ENCODE measurements at places on chromosomes 3 and 15.

- peak; percentile 97 for DNase-seq
Measured at GRCh38 chr15:99454941-99455788, 110.6 kb upstream of the MEF2A start.

DNA sequence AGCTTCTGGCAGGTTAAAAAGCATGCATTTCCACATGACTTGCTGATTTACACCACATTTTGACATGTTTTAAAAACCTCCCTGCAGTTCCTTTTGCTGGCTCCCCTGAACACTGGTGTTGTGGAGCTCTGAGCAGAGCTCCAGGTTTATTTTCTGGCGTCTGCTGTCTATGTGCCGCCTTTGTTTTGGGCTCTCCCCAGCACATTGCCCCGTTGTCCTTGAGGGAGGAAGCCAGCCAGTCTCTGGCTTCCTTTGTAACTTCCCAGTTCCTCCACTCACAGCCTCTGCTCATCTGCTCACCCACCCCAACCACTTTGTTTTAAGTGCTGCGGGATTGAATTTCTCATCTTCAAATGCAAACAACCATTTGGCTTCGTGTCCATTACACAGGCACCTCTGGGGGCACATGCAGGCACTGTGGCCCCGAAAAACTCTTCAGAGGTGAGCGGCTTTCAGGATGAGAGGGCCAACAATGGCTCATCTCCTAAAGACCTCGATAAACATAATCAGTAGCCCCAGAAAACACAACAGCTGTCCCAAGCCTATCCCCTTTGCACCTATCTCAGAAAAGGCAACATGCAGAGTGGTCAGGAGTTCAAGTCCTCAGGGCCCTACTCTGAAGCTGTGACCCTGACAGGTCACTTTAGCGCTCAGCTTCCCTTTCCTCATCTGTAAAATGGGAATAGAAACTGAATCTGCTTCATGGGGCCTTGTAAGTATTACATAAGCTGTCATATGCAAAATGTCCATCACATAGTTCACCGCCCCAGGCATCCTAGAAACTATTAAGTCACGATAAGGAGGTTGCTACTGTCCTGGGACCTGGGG lies 1.3 kb upstream of the MEF2A start:
- no peak for DNase-seq

DNA sequence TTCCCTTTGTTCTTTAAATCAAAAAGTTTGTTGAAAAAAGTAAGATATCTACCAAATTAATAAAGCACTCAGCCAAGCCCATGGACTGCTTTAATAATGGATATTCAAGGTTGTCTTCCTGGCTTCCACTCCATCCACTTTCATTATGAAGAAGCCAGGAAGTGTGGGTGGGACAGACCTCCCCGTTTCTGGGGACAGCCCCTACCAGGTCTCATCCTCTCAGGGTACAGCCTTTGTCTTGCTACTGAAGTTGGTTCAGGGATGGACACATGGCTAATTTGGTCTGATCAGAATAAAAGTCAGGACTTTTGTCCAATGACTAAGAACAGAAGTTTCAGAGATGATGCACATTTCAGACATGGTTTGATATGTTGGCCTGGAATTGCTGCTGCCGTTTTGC lies 32.6 kb downstream of the CCNB2 start:
- no peak for DNase-seq

DNA sequence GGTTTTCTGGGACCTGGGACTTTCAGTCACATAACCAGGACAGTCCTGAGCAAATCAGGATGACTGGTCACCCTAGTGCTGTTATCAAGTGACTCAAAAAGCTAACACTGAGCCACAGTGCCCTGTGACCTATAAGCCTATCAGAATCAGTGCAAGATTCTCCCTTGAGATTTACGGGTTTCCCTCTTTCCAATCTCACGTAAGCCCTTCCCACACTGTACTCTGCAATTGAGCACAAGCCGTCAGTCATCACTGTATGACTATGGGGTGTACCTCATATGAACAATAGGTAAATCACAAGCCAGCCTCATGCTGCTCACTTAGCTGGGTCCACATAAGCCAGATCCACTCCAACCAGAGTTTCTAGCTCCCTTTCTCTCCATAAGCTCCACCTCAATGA lies 21.0 kb upstream of the CLDN18 start:
- no peak for DNase-seq

- no peak for DNase-seq
Measured at GRCh38 chr3:3906171-3906570, 106.9 kb downstream of the LRRN1 start.

DNA sequence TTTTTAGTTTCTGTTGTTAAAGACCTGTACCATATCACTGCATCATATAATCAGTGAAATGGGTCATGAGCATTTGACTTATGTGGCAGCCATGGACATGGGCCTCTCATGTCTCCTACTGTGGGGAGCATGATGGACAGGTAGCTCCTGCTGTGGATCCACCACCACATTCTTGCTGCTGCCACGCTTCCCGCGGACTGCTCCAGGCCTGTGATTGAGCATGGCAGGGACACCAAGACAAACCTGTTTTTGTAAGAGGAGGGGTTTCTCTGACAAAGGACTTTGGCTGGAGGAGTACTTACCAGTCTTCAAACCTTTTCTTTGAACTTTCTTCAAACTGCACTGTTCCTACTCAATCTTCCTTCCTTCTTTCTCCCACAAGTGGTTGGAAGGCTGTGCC lies 17.9 kb upstream of the P2RY14 start:
- no peak for DNase-seq
